ENCODE measurements at places on chromosomes 13 and 19.

DNA sequence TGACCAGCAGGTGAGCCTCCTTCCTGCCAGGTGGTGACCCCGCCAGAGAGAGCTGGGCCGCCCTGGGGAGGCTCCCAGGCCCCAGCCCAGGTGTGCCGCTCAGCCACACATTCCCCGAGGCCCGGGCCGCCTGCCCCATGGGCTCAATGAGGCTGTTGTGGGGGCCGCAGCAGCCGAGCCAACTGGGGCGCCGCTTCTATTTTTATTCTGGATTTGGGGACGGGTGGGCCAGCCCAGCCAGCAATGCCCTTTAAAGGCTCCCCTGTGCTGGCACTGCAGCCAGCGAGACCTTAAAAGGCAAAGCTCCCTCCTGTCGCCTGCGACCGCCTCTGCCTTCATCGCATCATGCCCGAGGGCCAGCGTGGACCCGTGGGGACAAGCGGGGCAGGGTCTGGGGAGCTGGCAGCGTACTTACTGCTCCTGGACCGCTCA is 17.7 kb upstream of the CRTC1 start:
- no peak for DNase-seq

DNA sequence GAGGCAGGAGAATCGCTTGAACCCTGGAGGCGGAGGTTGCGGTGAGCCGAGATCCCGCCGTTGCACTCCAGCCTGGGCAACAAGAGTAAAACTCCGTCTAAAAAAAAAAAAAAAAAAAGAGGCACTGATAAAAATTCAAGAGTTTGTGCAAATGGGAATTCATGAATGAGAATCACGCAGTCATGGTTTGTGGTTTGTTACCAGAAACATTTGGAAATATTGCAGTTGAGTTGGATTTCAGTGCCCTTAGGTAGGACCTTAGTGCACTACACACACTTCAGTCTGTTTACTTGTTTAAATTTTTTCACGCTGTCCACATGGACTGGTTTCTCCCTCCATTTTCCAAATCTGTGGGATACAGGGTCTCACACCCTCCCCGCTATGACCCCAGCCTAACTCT is 28.4 kb downstream of the ZNF844 start:
- DNase-seq = no peak

- no peak for DNase-seq
These were observed 56.2 kb upstream of the USPL1 start for GRCh38 chr13:30561511-30561910.

DNA sequence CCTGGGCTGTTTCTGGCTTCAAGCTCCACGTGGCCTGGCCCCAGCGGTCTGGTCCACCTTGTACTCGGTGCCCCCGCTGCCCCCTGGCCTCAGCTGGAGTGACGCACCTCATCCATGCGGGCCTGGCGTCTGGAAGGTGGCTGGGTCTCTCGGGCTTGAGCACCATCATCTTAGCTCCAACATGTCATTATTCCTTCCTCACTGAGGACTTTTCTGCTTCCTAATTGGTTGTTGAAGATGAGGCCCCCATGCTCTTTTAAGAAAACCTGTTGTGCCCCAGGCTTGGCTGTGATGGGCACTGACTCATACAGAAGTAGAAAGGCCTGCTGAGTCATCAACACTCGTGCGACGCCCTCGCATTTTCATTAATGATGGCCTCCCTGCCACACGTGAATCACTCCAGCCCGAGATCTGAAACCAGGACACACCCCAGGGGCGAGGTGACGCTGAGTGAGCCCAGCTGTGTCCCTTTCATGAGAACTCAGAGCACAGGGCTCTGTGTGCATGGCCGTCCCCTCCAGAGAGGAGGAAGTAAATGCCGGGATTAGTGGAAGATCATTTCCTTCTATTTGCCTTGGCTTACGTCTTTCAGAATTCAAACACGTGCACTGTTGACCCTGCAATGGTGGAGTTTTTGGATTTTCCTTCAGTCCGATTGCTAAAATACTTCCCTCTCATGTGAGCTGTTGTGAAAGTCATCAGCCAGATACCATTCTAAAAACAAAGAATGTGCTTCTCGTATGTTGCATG is 14.0 kb upstream of the GJA3 start:
- DNase-seq = no peak

DNA sequence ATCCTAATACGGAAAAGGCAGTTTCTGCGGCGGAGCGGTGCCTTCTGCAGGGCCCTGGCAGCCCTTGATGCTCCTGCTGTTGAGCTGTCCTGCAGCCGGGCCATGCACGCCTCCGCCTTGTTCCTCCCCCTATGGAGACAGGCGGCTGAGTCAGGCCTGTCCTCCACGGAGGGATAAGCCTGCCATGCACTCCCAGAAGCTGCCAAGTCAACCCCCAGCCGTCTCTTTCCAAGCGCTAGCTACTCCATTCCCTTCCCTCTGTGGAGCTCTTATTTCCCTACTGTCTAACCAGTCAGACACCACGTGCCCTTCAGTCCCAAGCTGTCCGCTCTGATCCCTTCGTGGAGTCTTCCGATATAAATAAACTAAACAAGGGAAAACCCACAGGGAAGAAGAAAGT is 197.0 kb downstream of the COL4A1 start:
- DNase-seq = no peak

DNA sequence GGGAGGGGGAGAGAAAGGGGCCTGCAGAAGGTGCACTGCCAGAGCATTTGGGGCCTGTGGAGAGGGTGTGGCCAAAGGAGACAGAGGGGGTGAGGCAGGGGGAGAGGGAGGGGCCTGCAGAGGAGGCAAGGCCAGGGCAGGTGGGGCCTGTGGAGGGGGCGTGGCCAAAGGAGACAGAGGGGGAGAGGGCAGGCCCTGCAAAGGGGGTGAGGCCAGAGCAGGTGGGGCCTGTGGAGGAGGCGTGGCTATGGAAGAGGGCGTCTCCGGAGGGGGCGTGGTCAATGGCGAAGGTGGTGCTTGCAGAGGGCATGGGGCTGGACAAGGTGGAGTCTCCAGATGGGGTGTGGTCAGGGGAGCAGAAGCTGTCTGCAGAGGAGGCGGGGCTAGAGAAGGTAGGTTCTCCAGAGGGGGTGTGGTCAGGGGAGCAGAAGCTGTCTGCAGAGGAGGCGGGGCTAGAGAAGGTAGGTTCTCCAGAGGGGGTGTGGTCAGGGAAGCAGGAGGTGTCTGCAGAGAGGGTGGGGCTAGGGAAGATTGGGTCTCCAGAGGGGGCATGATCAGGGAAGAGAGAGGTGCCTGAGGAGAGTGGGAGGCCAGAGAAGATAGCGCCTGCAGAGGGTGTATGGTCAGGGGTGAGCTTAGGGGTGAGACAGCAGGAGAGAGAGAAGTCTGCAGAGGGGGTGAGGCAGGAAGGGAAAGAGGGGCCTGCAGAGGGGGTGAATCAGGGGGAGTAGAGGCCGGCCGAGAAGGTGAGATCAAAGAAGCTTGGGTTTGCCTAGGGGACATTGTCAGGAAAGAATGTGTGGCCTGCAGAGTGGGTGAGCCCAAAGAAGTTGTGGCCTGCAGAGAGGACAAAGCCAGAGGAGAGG is 3.4 kb downstream of the PRR36 start:
- no peak for DNase-seq

DNA sequence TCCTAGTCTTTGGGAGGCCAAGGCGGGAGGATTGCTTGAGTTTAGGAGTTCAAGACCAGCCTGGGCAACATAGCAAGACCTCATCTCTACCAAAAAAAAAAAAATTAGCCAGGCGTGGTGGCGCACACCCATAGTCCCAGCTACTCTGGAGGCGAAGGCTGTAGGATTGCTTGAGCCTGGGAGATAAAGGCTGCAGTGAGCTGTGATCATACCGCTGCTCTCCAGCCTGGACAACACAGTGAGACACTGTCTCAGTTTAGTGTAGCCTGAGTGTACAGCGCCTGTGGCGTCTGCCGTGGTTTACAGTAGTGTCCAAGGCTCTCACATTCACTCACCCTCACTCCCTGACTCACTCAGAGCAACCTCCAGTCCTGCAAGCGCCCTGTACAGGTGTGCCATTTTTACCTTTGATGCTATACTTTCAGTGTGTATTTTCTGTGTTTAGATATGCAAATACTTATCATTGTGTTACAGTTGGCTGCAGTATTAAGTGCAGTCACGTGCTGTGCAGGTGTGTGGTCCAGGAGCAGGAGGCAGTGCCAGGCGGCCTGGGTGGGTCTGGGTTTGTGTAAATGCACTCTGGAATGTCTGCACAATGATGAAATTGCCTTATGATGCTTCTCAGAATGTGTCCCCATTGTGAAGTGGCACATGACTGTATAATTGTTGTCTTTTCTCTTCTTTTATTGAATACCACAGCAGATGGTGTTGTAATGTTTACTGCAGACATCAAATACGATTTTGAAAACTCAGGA is 36.1 kb upstream of the DCUN1D2 start:
- DNase-seq = no peak

DNA sequence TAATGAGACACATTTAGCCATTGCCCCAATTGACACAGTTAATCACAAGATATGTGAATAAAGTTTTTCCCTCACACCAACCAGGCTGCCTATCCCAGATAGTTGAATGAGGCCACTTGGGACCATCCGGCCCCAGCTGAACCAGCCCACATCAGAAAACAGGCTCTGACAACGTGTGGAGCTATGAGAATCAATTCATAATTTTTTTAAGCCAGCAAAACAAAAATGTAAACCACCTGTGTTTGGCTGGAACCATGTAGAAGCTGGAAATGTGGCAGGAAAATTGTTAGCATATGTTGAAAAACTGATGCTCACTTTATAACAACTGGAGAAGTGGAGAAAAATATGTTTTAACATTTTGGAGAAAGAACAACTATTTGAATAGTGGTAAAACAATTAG is 1161.3 kb downstream of the SLITRK1 start:
- no peak for DNase-seq

- no peak for DNase-seq
These were observed 844 bp upstream of the RFX1 start for GRCh38 chr19:14006766-14007562.

- no peak for DNase-seq
These were observed 5.6 kb downstream of the BCAM start for GRCh38 chr19:44814517-44814916.

GRCh38 chr13:51785712-51786424 is 18.1 kb downstream of the DHRS12 start:
- DNase-seq = no peak

DNA sequence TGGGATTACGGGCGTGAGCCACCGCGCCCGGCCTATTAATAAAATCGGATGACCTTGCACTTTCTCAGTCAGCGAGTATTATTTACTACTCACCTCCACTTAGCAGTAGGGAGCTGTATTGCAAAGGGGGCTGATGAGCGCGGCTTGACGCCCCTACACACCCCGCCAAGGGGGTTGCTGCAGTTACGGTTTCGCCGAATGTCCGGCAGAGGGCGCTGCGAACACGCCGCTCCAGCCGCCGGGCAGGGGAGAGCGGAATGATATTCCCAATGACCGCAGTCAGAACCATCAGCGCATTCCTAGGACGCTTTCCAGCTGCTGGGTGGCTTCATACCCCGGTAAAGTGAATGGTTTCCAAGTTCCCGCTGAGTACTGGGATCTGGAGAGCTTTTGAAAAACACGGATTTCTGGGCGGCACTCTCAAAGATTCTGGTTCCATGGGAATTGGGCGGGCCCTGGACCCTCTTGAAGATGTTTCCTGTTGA is 30.0 kb upstream of the TPT1 start:
- peak; percentile 11 for DNase-seq

DNA sequence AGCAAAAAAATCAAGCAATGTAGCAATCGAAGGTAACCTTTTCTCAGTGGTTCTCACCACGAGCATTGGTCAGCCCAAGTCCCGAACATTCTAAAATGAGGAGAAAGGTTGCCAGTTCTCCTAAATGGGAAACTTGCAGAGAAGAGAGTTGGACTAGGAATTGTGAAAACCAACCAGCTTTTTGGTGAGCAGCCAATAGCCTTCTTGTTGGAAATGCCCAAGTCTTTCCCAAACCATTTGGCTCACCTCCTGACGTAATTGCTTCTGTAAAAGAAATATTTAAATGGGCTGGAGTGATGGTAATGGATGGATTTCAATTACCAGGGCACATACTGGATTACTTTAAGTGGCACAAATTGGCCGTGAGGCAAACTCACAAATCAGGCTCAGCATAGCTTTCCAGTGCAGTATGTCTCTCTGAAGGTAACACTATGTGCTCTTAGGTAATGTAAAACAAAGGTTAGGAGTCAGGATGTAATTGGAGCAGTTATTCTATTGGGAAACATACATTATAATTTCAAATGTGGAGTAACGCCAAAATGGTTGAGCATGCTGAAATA is 423.2 kb downstream of the KLF5 start:
- DNase-seq = no peak

- DNase-seq = no peak
These were observed 49.9 kb downstream of the EDNRB start for GRCh38 chr13:77868717-77869116.

DNA sequence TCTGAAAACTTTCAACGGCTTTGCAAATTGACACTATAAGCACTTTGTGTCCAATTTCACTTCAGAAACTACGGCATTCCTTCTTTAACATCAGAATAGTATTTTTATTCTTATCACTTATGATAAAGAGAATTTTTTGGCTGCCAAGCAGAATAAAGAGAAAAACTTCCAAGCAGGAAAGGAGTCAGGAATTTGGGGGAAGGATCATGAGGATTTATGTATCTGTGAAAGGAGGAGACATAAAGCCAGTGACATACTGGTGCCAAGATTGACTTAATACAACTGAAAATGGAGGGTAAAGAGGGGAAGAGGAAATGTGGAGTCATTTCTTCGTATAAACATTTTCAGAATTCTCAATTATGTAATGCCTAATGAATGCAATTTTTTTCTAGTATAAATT is 94.7 kb downstream of the RBM26 start:
- DNase-seq = no peak

DNA sequence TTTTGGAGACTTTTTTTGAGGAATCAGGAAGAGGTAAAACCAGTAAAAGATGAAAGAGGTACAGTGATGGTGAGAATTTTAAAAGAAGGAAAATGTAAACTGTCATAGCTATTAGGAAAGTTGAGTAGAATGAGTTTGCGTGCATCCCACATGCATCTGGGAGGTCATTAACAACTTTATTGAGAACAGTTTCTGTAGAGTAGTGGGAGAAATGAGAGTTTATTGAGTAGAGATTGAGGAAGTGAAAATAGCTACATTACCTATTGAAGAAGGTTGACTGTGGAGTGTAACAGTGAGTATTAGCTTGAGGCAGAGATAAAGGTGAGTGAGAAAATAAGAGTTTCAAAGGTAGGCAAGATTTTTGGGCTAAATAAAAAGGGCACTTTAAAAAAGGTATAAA is 38.7 kb downstream of the BRCA2 start:
- no peak for DNase-seq

GRCh38 chr13:28041501-28041900 is 53.0 kb upstream of the URAD start:
- DNase-seq = no peak

GRCh38 chr13:114157869-114158495 is 21.1 kb upstream of the CFAP97D2 start:
- DNase-seq = no peak

- DNase-seq = peak; percentile 36
These were observed 31.2 kb downstream of the NLRP12 start for GRCh38 chr19:53792721-53793433.

DNA sequence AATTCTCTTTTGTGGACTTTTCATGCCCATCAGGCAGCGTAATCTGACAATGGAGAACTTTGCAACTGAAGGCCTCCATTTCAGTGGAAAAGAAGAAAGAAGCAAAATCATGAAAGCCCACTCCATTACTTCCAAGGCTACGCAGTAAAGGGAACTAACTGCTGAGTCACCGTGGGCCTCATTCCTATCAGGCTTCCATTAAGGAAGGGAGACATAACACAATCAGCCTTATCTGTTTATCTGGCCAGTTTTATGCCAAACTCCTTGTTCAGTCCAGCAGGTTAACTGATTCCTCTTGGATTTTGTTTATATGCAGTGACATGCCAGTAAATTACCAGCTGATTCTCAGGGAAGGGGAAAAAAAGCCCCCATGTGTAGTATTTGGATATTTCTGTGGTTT is 56.8 kb upstream of the KATNAL1 start:
- DNase-seq = no peak

Measured in stimulated activated CD4-positive, alpha-beta T cell treated with anti-CD3 and anti-CD28 coated beads, Interleukin-1b, Interleukin-23, amount 100 ng/mL, for 1 hour (primary cell).